Osteocyte (in vitro differentiated cells): ENCODE measurements at places on chromosomes 1 and 21. TPM values are rescaled to one million over a fixed set of nuclear protein-coding genes. Genes with fewer than 3 reads are reported as not detected.

DNA sequence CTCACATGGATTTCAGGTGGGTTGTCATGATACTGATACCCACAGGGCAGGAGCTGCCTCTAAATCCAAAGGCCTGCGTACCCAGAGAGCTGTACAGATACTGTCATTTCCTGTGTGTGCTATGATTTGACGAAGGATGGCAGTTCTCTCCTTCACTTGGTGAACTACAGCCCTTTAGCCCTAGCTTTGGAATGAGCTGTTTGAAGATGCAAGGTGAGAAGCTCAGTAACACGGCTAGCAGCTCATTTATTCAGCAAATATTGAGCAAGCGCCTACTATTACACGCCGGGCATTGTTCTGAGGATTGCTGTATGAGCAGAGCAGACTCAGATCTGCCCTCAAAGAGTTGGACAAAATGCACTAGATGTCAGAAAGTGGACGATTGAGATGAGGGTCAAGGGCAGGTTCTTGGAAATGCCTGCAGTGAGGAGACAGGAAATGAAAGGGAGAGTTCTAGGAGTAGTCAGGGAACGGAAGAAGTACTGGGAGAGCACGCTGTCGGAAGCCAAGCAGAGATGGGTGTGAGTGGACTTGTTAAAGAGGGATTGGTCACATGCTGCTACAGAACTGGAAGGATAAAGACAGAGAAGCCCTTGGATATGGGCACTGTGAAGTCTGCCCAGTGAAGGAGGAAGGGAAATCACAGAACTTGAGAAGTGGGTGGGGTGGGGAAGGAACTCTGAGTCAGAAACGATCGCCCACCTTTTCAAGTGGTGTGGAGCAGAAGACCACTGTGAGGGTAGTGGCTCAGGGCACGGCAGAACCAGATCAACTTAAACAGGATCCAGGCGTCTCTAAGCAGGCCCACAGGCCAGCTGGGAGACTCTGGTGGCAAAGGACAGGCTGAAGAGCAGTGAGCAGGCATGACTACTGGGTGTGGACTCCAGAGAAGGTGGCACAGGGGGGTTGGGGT lies 7.1 kb downstream of the PTGFRN start:
- DNase-seq: no peak

Gene ATP1A2
- 8.2 and 8.5 TPM in 2 replicates for total RNA-seq

DNA sequence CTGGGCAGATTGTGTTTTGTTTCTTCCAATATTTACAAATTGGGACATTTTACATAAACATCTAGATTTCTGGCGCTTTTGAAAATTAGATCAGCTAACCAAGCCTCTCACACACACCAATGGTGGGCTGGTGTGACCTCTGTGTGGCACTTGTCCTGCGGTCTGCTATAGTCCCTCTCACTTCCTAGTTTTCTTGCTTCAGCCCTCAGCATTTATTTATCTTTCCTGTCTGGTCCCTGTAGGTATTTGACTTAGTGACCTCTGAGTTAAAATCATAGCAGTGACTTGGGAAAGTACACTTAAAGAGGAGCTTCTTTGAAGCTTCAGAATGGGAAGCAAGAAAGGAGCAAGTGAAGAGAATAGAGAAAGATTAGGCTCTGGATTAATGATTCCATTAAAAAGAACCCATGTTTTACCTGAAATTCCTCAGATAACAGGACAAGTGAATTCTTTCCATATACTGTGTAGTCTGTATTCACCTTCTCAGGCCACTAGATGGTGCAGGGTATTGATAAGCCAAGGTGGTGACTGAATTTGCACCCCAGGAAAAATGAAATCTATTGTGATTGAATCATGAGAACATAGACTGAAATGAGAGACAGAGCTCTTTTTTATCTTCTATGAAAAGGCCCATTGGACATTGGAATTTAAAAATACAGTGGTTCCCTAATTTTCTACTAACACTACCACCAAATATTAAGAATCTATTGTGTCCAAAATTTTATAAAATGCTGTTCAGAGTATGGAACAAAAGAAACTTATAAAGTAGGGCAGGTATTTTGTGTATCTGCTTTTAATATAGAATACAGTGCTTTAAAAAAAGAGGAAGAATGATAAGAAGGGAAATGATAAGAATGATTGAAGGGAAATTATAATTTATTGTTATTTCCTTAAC lies 7.1 kb upstream of the DIPK1A start:
- DNase-seq: no peak

Gene RNF223
- total RNA-seq: not detected in 2 replicates

- no peak for DNase-seq
These were observed 8.0 kb downstream of the DHX9 start for GRCh38 chr1:182847105-182847504.

DNA sequence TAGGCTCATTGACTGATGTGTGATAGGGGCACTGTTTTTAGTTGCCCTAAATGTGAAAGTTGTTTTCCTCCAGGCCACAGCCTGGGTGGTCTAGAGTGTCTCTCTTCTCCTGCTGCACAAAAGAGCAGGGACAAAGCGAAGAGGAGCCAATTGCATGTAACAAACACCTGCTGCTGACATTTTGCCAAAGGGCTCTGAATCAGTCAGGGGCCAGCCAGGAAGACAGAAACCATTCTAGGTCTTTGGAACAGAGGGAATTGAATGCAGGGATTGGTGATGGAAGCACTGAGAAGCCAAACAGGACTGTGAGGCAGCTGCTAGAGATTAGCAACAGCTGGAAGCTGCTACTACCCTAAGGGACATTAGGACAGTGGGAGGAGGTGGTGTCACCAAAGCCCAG lies 185.3 kb upstream of the POU3F1 start:
- no peak for DNase-seq
